ENCODE measurements at places on chromosomes 3 and 15.

DNA sequence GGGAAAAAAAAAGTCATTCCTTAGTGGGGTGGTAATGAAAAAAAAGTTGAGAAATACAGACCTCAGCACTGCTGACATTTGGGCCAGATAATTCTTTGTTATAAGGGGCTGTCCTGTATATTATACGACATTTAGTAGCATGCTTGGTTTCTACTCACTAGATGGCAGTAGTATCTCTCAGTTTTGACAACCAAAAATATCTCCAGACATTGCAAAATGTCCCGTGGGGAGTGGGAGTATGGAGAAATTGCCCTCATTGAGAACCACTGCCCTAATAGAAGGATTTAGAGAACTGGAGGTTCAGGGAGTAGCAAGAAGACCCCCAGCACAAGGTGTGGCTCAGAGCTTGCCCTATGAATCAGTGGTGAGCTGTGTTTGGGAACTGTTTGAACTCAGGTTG lies 28.6 kb upstream of the TEX264 start:
- DNase-seq: no peak

GRCh38 chr15:60469893-60470641 lies 8.9 kb downstream of the ICE2 start:
- DNase-seq: no peak

GRCh38 chr3:182292591-182292990 lies 500.7 kb upstream of the ATP11B start:
- DNase-seq: no peak

GRCh38 chr15:64991536-64992135 lies 1.9 kb upstream of the SPG21 start:
- no peak for DNase-seq

GRCh38 chr15:100101426-100102089 lies 240.2 kb downstream of the ADAMTS17 start:
- no peak for DNase-seq

DNA sequence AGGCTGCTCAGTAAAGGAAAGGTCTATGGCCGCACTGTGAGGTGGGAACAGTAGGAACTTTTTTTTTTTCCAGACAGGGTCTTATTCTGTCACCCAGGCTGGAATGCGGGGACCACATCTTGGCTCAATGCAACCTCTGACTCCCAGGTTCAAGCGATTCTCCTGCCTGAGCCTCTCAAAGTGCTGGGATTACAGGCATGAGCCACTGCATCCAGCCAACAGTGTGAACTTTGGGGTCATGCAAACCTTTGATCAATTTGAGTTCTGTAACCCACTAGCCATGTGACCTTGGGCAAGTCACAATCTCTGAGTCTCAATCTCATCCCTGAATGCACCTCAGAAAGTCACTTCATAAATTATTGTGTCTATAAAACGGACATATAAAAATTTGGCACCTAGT lies 286.8 kb upstream of the CTNNB1 start:
- no peak for DNase-seq

DNA sequence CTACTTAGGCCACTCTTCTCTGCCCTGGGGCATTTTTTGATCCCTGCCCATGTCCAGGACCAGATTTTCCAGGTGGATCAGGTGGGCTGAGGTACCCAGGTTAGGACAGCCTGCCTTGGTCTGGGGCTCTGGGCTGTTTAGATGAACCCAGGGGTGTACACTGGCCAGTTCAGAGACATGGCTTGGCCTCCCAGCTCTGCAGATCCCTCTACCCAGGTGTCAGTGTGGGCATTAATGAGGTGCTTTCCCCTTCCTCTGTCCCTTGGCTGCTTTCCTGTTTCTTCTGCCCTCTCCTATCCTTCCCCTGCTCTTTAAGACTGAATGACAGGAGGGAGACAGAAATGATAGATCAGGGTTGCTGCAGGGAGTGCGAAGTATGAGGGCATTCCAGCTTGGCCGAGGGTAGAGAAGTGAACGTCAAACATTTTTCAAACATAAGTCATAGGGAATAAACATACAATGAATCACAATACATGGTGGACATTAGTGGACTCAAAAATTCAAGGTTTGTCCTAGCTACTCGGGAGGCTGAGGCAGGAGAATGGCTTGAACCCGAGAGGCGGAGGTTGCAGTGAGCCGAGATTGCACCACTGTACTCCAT lies 30.5 kb downstream of the RTP1 start:
- DNase-seq: peak; percentile 60

GRCh38 chr15:89495638-89496145 lies 691 bp downstream of the RHCG start:
- DNase-seq: no peak

DNA sequence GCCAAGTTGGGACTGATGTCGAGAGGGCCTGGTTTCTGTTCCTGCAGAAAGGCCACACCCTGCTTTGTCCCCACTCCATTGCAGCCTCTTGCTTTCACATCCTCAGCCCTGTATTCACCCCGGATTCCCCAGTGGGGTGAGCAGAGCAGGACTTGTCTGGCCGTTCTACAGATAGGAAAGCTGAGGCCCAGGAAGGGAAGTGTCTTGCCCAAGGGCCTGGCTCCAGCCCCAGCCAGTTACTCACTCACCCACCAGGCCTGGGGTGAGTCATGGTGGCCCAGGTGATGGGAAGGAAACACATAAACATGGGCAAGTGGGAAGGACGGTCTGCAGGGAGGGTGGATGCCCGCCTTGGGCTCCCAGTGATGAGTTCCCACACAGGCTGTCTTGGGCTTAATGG lies 6.1 kb upstream of the DUSP7 start:
- peak; percentile 91 for DNase-seq

GRCh38 chr15:89781055-89781454 lies 4.9 kb downstream of the MESP2 start:
- peak; percentile 33 for DNase-seq

GRCh38 chr15:21261396-21261964 lies 178.8 kb downstream of the POTEB3 start:
- DNase-seq: no peak

- DNase-seq: no peak
Observed at GRCh38 chr15:41928637-41929620, 35.1 kb upstream of the SPTBN5 start.

DNA sequence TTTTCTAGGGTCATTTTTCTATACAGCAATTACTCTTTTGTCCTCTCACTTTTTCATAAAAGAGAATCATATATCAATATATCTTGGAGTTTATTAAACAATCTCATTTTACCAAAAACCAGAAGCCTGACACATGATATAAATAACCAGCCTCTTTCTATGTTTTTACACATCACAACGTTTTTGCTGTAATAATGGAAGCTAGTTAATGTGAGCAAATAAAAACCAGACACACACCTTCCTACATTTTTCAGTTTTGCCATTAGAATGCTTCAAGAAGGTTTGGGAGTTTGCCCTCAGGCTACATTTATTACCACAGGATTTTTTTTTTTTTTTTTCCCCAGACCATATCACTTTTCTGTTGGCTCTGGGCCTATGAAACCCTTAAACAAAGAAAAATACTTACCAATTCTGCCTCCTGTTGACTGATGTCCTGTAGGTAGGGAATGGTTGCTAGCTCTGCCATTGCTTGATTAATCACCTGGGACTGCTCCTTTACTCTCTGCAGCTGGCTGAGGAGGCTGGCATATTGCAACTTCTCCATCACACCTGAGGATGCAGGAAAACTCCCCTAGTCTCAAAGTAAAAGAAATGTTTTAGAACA lies 165.5 kb downstream of the ECT2 start:
- no peak for DNase-seq

GRCh38 chr3:126468028-126468891 lies 7.4 kb downstream of the ZXDC start:
- DNase-seq: no peak

DNA sequence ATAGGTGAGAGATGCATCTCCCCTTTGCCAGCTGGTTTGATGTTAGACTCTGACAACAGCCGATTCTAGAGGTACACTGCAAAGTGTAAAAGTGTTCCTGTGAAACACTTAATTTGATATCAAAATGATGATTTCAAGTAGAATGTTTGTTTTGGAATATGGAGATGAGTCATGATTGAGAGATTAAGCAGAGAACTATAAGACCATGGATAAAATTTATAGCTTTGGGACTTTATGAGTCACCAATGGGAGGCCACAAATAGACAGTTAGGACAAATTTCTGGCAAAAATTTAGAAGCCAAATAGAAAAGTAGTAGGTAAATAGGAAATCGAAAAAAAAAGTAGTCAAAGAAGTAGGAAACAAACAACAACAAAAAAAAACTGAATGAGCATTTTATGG lies 672.5 kb downstream of the NSUN3 start:
- DNase-seq: no peak

DNA sequence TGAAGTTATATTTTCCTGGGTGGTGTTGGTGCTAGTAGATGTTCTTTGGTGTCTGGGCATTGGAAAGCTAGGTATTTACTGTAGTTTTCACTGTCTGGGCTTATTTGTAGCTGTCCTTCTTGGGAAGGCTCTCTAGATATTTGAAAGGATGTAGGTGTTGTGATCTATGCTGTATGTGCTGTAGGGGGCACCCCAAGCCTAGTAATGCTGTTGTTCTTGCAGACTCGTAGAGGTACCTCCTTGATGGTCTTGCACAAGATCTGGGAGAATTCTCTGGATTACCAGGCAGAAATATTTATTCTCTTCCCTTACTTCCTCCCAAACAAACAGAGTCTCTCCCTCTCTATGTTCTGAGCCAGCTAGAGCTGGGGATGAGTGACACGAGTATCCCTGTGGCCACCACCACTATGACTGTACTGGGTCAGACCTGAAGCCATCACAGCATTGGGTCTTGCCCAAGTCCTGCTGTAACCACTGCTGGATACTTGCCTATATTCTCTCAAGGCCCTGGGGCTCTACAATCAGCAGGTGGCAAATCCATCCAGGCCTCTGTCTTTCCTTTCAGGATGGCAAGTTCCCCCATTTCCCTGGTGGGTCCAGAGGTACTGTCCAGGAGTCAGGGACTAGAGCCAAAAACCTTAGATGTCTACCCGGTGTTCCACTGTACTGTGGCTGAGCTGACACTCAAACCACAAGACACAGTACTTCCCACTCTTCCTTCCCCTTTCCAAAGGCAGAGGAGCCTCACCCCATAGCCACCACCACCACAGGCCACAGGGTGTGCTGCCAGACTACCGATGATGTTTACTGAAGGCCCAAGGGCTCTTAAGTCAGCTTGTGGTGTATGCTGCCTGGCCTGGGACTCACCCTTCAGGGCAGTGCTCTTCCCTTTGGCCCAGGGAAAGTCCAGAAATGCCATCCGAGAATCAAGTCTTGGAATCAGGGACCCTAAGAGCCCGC lies 195.2 kb upstream of the DPPA4 start:
- DNase-seq: no peak

DNA sequence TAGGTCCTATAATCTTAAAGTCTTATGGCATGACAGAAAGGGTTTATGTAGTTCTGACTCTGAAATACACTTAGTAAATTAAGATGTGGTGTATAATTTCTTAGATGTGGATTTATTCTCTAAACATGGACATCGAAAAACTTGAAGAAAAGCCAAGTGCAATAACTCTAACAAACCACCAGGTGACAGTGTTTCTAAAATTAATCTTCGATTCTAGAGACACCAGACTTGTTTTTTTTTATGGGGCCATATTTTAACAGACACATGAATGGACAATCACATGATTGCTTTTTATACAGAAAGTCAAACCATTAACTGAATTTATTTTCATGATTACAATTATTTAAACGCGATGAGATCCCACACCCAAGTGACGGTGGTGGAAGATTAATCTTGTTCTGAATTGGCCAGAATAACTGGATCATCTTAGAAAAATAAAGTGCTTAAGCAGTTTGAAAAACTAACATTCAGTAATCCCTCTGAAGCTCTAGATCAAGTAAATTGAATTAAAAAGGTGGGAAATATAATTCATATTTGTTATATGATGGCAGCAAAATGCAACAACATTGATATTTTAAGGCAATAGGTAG lies 305.1 kb downstream of the LSAMP start:
- DNase-seq: peak; percentile 19

- no peak for DNase-seq
Observed at GRCh38 chr3:192915304-192915703, 2.4 kb downstream of the MB21D2 start.

DNA sequence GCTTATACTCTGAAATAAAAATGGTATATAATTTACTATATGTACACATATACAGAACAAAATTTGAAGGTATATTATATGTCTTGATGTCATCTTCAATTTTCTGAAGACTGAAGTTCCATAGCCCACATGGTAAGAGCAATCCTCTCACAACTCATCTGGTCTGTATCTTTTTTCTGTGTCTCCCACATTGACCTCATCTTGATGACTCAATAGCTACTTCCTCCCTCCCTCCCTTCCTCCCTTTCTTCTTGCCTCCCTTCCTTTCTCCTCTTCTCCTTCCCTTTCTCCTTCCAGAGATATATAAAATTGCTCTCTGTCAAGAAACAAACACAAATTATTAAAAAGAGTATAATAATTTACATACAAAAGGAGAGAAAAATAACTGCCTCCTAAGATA lies 268.5 kb downstream of the SQOR start:
- DNase-seq: no peak

DNA sequence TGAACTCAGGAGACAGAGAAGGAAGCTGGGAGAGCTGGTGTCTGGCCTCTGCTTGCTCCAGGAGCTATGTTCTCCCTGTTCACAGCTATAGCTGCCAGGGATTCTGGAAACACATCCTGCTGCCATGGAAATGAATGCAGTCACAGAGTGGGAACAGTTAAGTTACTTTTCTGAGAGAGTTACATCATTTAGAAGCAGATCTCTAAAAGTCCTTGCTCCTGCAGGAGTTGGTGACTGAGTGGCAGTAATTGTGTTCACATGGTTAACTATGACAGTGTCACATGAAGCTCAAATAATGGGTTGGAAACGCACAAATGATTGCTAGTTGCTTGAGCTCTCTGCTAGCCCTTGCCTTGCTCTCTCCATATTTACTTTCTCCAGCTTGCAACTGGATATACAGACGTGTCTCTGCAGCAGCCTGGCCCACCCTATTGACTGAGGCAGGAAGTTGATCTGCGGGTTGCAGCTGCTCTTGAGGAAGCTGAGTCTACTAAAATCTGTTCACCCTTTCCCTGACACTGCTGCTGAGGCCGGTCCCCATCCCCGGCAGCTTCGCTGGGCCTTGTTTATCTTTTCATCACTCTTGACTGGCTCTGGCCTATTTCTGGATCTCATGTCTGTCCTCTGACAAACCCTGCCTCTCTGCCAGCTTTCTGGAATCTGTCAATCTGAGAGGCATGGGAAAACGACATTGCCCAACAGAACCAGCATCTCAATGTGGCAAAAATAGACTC lies 16.7 kb upstream of the ISLR start:
- DNase-seq: no peak

DNA sequence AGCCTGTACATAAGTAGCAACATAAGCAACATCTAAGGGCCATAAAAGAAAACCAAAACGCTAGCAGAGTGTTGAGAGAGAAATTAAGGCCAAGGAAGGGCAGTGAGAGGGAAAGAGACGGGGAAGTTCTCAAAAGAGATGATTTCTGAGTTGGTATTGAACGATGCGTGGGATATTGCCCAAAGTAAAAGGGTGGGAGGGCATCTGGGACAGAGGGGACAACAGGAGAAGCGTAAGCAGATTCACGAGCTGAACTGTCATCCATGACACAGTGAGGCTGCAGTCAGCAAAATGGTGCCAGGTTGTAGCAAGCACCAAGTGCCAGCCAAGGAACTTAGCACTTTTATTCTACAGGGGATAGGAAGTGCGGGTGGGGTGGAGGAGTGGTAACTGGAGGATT lies 11.8 kb downstream of the NCEH1 start:
- DNase-seq: no peak

Data from RWPE1 (cell line).